ENCODE measurements at places on chromosomes 5 and 9.

- DNase-seq = no peak
Measured at GRCh38 chr5:168244838-168245559, 46.4 kb upstream of the WWC1 start.

DNA sequence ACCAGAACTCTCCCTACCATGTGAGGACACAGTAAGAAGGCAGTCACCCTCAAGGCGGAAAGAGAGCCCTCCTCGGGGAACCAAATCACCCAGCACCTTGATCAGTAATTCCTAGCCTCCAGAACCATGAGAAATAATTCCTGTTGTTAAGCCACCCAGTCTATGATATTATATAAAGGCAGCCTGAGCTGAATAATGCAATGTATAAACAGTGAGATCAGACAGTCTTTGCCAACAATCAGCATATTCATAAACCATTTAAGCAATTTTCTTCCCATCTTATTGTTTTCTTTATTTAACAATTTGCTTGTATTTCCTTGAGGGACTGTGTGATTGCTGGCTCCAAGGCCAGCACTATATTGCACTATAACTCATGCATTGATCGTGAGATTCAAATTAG is 144.4 kb upstream of the DAPK1 start:
- no peak for DNase-seq

- DNase-seq = no peak
Measured at GRCh38 chr9:87657190-87657589, 68.7 kb upstream of the CTSL start.

- no peak for DNase-seq
Measured at GRCh38 chr5:107486489-107486888, 184.2 kb downstream of the EFNA5 start.

GRCh38 chr9:97547098-97547829 is 45.8 kb downstream of the TMOD1 start:
- no peak for DNase-seq

DNA sequence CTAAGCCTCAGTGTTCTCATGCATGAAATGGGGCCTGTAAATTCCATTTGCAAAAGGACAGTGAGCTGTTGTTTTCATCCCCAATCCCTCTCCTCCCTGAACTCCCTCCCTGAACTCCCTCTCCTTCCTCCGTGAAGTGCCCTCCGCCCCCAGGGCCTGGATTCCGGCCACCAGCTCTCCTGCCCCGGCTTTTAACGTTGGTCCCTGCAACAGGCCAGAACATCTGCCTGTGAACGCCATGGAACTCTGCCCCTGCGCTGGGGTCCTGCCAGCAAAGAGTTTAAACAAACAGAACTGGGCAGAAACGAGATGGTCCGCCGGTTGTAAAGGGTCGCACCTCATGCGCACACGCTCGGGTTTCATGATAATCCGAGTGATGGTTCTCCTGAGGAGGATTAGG is 62.4 kb downstream of the SMIM23 start:
- no peak for DNase-seq

DNA sequence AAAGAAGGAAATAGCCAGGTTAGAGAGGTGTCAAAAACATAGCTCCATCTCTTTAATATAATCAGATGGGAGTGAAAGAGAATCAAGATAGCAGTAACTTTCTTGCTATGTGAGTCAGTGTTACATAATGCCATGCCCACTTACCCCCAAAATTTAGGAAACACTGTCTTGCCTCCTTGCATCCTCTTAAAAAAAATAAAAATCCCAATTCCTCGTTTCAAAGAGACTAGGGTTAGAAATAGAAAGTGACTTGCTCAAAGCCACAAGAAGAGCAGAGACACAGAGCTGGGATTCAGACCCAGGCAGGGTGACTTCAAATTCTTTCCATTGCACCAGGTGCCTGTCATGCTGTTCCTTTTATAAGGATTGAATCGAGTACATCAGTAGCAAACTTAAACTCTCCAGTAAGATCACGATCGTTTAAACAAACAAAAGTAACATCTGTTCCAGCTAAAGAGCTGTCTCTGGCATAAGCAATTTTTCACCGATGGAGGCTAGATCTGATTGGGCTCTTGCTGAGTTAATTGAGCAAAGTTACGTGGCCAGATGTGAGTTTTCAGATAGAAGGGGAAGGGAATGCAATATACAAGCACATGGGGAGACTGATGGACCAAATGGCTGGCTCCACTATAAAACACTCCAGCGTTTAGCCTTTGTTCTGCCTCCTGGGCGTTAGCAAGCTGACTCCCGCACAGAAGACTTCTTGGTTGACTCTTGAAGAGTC is 176.9 kb downstream of the PALM2AKAP2 start:
- DNase-seq = no peak

Data from foreskin melanocyte (primary cell).